ENCODE measurements at places on chromosomes 7 and 10.

GRCh38 chr10:63114031-63114814, 18.9 kb upstream of the NRBF2 start:
- DNase-seq = no peak

DNA sequence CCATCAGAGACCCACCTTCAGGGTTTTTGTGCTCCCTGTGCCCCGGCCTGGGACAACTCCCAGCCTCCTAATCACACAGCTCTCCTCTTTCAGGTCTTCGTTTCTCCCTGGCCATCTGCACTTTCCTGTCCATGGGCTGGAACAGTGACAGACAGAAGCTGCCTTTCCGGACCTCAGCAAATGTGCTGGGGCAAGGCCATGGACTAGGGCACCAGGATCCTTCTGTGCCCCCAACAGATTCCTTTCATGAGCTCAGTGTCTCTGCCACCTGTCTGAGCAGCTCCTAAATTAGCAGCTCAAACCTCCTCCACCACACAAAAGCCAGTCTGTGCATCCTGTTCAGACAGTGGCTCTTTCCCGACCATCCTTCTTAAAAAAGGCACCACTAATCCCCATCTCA, 41.9 kb upstream of the FRMD4A start:
- DNase-seq = no peak

DNA sequence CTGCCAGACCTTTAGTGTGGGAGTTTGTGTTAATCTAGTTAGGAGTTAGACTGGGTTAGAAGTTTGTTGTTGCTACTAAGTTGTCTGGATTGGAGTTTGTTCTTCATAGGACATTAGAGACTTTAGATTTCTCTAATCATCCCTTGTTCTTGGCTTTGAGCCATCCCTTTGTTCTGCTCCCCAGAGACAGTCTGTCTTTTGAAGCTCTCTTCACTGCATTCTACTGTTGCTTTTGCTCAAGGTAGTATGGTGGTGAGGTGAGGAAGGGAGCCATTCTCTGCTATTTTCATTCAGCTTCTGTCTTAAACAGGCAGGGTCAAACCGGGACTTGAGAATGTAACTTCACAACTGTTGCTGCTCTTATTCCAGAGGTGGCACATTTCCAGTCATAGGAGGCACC, 10.4 kb upstream of the TARP start:
- DNase-seq = no peak

DNA sequence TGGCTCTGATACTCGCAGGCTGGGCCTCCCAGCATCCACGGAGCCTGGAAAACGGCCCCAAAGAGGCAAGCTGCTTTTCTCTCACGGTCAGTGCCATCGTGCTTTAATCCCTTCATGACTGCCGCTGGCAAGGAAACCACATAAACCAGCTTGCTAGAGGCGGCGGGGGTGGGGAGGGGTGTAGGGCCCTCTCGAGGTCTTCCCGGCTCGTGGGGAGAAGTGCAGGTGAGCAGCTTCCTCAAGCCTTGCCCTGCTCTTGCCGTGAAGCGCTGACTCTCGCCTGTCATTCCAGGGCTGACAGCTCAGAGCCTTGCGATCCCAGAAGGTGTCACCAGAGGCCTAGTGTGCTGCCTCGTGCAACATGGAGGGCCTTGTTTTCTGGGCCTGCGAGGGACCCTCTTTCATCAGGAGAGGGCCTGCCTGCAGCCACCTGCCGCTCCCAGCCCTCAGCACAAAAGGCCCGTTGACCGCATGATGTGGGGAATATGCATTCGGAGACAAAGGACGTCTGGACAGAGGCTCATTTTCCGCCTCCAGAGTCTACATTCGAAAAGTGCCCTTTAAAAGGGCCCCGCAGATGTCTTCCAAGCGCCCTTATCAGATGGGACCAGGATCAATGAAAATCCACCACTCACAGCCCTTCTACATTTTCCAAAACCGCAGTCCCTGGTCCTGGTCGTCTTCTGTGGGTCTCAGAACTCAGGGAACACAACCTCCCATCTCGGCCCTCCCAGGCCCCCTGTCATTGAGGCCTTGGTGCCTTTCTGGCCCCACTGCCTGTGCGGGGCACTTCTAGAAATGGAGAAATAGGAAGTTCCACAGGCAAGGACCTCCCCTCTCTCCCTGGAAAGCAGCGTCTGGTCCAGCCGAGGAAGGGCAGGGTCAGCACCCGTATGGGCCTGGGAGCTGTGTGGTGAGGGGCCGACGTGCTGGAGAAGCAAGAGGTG, 58.7 kb downstream of the ZRANB1 start:
- no peak for DNase-seq

DNA sequence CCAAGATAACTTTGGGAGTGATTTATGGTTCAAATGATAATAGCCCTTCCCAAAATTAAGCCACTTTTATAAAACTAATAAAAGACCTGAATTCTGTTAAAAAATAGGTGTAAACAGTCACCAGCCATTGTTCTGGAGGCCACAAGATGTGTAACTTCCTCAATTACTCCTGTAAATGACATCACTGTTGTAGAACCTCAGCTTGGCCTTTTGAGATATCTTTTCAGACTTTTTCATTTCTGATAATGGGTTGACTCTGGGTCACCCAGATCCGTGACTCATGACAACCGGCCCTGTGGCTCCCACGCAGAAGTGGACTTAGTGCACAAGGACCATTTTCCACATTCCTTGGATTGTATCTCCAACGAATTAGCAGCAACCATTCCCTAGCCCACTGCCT, 106.6 kb downstream of the DKK1 start:
- DNase-seq = no peak

GRCh38 chr10:113026679-113027078, 76.6 kb downstream of the TCF7L2 start:
- DNase-seq = no peak

DNA sequence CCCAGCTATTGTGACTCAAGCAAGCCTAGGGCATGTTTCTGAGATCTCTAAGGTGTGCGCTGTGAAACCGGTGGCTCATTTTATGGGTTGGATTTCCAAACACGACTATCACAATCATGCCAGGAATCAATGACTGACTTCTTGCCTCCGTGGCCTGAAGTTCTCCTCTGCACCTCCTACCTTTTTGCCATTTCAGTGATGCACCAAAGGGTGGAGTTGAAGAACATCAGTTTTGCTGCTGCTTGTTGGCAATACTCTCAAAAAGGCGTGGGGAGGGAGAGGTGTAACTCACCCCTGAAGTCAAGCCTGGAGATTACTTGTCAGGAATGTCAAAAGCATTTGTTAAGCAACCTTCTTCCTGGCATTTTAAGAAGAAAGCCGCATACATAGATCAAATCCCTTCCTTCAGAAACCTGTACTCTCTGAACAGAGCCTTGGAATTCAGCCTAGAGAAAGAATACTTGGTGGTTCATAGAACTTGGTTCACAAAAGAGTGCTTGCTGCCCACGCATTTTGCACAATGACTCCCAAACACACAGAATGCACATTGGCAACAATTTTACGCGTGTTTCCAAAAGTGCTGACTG, 41.0 kb downstream of the KIAA1217 start:
- DNase-seq = no peak

DNA sequence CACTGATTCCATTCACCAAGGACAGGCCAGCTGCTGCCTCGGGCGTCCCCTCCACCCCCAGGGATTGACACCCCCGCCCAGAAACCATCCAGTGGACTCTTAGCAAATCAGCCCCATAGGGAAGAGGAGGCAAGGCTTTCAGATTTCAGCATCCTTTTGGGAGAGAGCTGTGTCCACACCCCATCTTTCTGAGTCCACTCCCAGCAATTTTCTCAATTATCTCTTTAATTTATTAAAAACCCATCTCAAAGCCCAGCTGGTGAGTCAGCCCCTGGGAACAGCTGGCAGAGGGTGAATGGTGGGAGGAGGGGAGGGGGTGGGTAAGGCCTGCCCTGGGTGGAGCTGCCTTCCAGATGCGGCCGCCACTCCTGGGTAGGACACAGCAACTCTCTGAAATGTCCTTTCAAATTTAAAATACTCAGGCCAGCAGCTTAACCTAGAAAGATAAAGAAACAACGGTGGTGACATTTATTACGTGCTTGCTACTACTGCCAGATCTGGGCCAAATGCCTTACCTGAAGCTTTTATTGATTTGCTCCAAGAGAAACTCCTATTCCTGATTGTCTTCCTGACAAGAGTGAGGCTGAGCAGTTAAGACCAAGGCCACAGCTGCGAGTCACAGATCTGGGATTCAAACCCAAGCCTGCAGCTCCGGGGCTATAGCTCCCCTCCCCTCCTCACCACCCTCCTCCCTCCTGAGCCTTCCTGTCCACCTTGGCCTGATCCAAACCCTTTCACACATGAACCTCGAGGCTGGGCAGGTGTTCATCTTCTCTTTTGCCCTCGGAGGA, 120.4 kb downstream of the RGS10 start:
- DNase-seq = no peak

DNA sequence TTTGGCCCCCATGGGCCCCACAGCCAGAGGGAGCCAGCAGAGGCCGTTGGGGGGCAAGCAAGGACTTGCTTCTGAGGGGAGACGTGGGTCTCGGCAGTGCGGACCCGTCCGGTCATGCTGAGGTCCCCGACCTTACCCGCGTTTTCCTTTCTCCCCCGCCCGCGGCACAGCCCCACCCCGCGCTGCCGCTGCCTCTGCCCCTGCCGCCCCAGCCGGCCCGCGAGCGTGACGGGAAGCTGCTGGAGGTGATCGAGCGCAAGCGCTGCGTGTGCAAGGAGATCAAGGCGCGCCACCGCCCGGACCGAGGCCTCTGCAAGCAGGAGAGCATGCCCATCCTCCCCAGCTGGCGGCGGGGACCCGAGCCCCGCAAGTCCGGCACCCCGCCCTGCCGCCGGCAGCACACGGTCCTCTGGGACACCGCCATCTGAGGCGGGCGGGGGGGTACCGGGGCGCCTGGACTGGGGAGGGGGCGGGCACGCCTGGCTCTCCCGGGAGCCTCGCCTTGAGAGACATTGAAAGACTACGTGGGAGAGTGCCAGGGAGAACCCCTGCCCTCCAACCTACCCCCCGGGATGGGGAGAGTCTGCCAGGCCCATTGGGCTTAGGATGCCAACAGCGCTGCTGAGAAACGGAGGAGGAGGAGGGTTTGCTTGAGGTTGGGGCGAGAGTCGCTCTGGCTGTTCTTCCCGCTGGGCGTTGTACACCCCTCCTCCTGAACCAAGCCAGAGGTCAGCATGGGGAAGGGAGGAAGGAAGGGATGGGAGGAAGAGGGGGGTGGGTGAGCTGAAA, 9.9 kb downstream of the NYAP1 start:
- DNase-seq = peak; percentile 47

GRCh38 chr10:62637249-62638061, 167.1 kb upstream of the ADO start:
- DNase-seq = no peak

GRCh38 chr7:99557940-99558305, 519 bp upstream of the ZNF655 start:
- no peak for DNase-seq

- no peak for DNase-seq
Measured at GRCh38 chr10:43249962-43250614, 16.8 kb downstream of the RASGEF1A start.

GRCh38 chr10:129917936-129918335, 46.1 kb downstream of the EBF3 start:
- DNase-seq = no peak

DNA sequence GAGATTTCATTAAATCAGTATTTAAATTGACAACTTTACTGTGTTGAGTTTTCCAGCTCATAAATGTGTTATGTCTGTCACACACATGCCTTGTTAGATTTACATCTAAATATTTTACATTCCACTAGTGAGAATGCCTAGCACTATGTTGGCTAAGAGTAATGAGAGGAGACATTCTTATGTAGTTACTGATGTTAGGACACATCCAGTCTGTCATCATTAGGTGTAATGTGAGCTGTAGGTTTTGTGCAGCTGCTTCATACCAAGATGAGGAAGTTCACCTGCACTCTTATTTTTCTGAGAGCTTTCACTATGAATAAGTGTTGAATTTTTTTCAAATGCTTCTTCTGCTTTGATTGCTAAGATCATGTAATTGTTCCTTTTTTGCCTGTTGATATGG, 218.0 kb upstream of the IGFBP3 start:
- no peak for DNase-seq

GRCh38 chr10:102452672-102453340, 1.5 kb upstream of the C10orf95 start:
- no peak for DNase-seq

GRCh38 chr10:113028456-113029440, 78.7 kb downstream of the TCF7L2 start:
- no peak for DNase-seq

- no peak for DNase-seq
Measured at GRCh38 chr10:18610517-18610916, 40.9 kb downstream of the NSUN6 start.

GRCh38 chr7:140564643-140565042, 76.0 kb downstream of the DENND2A start:
- no peak for DNase-seq

DNA sequence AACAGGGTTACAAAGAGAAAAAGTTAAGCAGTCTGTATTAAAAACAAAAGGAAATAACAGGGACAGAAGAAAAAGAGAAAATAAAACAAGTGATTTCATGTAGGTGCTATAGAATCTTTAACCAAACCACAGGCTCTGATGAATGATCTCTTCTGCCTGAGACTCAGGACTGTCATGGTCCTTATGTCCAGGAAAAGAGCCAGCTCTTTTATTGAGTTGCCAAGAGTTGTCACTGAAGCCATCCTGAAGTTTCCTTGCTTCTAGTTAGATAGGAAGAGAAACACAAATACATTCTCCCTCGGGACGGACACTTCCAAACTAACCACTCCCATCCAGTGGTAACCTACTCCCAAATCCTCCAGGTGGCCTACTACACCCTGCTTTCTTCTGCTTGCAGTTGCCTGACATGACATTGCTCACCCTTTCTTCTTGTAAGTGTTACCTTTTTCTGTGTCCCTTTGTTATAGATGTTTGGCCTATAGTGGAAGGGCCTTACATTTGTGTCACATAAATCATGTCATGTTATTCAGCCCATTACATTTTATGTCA, 346.7 kb downstream of the NRG3 start:
- no peak for DNase-seq

- DNase-seq = no peak
Measured at GRCh38 chr7:108261560-108262255, 131.5 kb upstream of the LAMB4 start.
